SHP77 treated with DMSO at 0.1 percent for 48 hours (cell line): ENCODE measurements at places on chromosomes 4 and X.

DNA sequence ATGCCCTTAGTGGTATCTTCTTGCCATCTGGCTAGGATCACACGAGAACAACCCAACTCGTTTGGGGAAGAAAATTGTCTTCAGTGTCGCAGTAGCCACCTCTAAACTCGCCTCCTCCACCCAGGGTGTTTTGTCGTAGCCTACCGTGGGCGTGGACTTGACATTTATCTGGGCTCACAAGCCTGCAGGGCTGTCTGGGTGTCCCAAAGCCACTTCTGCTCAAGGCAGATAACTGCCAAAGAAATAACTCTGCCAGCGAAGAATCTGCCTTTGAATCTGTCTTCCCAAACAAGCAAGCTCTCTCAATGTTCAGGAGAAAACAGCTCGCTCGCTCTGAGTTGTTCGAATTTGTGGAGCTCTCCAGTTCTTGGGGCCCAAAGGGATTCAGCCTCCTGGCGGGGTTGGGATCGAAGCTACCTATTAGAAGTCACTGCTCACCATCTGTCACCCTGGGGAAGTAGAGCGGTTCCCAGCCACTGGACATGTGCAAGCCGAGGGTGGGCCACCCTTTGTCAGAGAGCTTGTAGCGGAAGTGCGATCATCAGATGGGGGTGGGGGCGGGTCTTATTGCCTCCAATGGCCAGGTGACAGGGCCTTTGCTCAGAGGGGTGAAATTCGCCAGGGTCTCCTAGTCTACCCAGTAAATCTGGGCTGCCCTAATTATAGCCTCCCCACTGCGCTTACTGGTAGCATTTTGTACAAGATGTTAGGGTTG is 14.8 kb downstream of the BLOC1S4 start:
- DNase-seq = no peak

DNA sequence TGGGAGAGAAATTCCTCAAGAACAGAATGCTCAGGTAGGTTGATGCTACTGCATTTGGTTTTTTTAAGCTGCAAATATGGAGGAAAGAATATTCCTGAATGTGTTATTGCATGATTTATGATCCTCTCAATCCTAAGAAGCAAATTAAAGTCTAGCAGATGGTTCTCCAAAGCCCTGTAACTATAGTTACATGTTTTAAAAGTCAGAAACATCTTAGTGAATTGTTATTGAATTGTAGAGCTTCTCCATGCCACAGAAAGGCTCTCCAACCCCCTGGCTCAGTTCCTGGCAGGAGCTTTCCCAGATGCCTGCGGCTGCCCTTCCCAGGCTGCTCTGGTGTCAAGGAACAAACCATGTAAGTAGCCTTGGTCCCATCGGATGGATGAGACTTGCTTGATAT is 227.8 kb upstream of the GATB start:
- DNase-seq = no peak

GRCh38 chr4:38368613-38369012 is 295.4 kb upstream of the KLF3 start:
- DNase-seq = no peak

DNA sequence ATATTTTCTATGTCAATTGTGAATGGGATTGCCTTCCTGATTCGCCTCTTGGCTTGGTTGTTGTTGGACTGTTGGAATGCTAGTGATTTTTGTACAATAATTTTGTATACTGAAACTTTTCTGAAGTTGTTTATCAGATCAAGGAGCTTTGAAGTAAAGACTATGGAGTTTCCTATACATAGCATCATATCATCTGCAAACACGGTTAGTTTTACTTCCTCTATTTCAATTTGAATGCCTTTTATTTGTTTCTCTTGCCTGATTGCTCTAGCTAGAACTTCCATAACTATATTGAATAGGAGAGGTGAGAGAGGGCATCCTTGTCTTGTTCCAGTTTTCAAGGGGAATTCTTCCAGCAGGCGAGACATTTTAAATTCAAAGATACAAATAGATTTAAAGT is 226.5 kb downstream of the FBXO8 start:
- DNase-seq = no peak

DNA sequence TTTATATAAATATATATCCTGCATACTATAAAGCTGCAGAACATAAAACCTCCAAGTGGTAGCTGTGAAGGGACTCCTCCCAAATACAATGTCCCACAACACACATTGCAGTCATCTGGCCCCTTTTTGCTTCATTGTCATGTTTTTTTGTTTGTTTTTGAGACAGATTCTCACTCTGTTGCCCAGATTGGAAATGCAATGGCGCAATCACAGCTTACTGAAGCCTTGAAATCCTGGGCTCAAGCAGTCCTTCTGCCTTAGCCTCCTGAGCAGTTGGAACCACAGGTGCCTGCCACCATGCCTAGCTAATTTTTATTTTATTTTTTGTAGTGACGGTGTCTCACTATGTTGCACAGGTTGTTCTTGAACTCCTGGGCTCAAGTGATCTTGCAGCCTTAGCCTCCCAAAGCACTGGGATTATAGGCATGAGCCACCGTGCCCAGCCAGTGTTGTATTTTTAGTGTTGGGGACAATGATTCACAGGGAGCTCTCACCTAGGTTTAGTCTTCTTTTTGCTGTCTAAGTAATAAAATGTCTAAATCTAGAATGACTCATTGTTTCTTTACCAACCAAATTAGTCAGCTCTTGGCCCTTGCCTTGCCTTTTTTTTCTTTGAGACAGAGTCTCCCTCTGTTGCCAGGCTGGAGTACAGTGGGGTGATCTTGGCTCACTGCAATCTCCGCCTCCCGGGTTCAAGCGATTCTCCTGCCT is 24.0 kb upstream of the XIAP start:
- DNase-seq = no peak

DNA sequence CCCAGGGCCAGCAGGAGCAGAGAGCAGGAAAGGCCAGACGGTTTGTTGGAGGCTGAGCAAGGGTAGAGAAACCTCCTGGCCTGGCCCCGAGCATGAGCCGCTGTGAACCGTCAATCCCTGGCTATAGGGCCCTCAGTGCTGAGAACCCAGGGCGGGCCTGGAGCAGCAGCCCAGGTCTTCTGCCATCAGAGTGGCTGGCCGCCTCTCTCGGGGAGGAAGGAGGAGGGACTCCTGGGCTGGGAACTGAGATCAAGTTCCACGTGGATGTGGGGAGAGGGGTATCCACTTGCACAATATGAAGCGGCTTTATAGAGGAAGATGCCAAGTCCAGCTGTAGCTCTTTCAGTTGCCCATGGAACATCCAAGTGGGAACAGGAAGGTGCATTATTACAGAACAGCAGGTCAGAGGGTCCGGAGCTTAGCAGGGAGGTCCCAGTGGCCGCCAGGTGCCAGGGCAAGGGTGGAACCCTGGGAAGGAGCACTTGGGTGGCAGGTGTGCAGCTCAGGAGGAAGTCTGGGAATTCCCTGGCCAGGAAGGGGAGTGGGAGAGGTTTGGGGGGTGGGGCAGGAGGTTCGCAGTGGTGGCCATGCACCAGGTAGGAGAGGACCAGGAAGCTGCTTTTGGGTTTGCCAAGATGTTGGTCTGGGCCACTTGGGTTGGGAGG is 31.7 kb upstream of the CRMP1 start:
- no peak for DNase-seq

DNA sequence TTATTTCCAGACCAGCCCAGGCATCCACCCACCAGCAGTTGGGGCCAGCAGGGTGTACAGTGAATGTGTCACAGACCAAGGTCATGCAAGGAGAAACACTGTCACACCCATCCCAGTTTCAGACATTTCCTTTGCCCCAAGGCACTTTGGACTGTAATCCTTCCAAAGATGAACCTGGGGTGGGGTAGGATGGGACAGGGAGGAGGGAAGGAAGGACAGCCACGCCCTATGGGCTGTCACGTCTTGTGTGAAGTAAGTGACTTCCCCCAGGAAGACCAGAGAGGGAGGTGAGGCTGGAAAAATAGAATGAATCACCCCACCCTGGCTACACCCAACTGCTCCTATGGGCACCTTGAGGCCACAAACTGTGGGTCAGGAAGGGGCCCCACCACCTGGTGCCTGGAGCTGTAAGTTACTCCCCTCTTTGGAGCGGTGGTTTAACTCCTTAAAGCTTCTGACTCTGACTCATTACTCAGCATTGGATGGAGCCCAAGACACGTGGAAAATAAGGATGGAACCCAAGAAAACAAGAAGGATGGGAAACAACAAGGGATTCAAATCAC is 349.9 kb upstream of the KLF3 start:
- no peak for DNase-seq

- DNase-seq = no peak
These were observed 82.0 kb upstream of the PITX2 start for GRCh38 chr4:110704748-110705439.

DNA sequence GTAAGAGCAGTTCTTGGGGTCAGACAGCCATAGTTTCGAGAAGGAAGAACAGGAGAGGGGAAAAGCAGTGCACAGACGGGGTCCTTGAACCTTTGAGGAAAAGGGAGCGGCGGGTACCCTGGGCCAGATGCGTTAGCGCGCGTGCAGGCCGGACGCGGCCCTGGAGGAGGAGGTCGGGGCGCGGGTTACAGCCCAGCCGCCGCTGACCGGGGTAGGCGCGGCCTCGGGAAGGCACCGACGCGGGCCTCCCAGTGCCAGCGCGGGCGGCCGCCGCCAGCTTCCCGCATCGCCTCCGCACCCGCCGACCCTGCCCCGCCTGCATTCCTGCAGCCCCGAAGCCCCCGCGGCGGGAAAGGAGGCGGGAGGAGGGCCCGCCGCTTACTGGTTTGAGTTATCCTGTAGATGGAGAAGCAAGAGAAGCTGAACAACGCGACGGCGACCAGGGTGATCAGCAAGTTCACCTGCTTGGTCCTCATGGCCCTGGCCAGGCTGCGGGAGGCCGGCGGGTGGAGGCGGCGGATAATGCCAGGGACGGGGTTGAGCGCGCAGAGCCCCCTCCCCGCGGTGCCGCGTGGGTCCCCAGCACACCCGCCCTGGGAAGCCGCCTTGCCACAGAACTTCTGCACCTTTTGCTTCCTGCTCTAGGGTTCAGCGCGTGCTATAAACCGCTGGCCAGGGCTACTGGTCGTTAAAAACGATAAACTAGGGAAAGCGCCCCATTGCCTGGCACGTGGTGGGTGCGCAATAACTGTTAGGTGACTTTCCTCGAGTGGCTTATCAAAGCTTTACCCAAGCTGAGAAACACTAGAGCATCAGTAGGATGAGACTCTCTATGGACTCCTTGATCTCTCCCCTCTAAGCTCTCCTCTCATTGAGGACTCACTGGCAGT is at the start of gene MGAT4D:
MGAT4D (minus strand) TSS at position 547 of the 890 bp plus-strand sequence; CDS start at position 476, 71 bp downstream.
- no peak for DNase-seq

DNA sequence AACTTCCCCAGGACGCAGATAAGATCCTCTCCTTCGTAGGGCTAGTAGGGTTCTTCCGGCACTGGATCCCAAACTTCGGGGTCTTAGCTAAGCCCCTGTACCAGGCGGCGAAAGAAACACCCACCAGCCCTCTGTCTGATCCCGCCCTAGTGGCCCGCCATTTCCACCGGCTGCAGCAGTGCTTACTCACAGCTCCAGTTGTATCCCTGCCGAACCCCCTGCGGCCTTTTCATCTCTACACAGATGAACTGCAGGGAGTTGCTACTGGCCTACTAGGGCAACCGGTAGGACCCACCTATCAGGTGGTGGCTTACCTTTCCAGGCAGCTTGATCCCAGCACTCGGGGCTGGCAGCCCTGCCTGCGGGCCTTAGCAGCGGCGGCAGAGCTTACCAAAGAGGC is 961.2 kb downstream of the RPA4 start:
- no peak for DNase-seq

GRCh38 chrX:47623540-47624027 is 3.9 kb upstream of the SYN1 start:
- DNase-seq = peak; percentile 61

GRCh38 chr4:175542786-175543185 is 269.3 kb downstream of the GPM6A start:
- DNase-seq = peak; percentile 30

GRCh38 chr4:108738003-108738706 is 24.7 kb downstream of the ETNPPL start:
- no peak for DNase-seq

DNA sequence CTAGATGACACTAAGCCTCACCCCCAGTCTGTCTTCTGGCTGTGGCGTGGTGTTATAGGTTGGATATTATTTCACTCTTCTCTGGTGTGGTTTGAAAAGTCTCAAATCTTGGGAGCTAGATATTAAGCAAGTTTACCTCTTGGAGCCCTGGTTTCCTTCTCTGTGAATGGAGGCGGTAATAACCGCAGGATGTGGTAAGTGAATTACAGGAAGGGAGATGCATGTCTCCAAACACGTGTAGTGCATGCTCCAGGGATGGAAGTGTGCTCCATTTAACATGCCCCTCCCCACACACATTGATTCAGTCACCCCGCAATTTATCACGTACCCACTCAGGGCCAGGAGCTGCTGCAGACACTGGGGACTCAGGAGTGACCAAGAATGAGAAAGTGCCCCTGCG is 4.9 kb downstream of the ZNF275 start:
- no peak for DNase-seq

DNA sequence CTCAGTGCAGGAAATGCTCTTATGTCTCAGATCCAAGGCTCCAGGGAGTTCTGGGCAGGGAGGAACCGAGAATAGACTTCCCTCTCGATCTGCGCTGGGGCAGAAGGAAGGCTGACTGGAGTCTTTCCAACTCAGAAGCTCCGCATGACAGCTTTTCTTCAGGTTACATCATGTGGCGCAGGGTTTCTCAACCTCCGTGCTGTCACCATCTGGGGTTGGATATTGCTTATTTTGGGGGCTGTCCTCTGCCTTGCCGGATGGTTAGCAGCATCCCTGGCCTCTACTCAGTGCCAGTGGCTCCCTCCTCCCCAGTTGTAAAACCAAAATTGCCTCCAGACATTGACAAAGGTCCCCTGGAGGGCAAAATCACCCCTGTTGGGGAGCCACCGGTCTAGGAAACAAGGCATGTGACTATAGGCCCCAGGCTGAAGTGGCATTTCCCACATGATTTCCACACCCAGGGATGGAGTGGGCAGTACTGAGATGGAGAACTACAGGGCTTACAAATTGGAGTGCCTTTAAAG is 21.4 kb downstream of the REELD1 start:
- no peak for DNase-seq

- no peak for DNase-seq
These were observed 256.6 kb downstream of the GBA3 start for GRCh38 chr4:22949161-22949855.

DNA sequence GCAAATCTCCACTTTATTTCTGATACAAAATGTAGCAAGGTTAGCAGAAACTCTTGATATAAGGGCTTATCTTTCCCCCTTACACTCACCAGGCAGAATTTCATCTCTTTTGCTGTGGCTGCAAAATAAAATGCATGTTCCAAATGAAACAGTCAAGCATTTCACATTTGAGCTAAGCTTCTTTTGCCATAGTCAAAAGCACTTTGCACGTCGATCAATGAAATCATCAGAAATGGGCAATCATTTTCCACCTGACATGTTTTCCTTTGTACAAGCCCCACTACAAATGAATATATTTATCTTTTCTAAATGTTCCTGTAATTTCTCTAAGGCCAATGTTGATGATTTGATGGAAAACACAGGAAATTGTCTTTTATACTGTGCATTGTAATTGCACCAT is 178.4 kb downstream of the ANKRD50 start:
- DNase-seq = no peak

- no peak for DNase-seq
These were observed 9.2 kb upstream of the GYG2 start for GRCh38 chrX:2819345-2820135.

DNA sequence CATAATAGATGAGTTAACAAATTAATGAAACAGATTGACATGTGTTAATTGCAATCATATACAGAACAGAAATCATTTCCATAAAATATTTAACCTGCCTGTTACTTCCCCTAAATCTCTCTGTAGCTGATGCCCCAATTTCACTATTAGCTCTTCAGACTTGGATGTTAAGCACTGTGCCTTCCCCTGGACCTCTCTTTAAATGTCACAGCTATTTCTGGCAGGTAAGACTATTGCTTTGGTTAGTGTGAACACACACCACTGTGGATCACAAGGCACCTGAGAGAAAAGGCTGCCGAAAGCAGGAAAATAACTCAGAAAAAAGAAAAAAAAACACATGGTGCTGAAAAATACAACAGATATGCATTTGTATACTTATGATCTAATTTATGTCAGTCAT is 91.3 kb downstream of the SNCA start:
- DNase-seq = no peak
